ENCODE measurements at places on chromosomes 12 and 14. TPM values are rescaled to one million over a fixed set of nuclear protein-coding genes. Genes with fewer than 3 reads are reported as not detected.

Gene TFCP2
- total RNA-seq: 46.8 TPM

Gene GPRC5A
- total RNA-seq: 22.8 TPM

Gene CARMIL3
- 1.6 TPM for total RNA-seq

Gene SLC7A8
- total RNA-seq: 14.5 TPM

Gene POTEG
- total RNA-seq: not detected

- DNase-seq: no peak
Measured at GRCh38 chr14:65976761-65977404, 509.3 kb upstream of the CCDC196 start.

DNA sequence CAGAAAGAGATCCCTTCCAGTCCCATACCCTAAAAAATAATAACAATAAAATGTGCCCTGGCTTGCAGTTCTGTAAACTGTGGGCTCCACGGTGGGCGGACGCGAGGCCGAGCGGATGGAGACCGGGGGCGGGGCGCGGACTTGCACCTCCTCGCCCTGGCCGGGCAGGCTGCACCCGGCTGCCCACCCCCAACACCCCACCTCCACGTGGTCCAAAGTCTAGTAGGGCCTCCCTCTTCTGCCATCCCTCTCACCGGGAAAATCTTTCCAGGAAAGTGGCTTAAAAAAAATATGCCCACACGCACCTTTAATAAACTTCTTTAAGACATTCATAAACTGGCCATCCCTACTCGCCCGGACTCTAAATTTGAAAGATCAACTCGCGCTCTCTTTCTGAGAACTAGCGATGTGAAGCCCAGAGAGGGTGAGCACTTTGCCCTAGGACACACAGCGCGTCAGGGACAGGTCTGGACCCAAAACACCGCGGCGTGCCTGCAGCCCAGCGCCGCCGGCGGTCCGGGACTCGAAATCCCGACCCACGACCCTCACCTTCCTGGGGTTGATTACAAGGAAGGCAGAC, 1.9 kb upstream of the BCL11B start:
- no peak for DNase-seq

- no peak for DNase-seq
Measured at GRCh38 chr12:57465747-57466505, 6.3 kb downstream of the GLI1 start.

DNA sequence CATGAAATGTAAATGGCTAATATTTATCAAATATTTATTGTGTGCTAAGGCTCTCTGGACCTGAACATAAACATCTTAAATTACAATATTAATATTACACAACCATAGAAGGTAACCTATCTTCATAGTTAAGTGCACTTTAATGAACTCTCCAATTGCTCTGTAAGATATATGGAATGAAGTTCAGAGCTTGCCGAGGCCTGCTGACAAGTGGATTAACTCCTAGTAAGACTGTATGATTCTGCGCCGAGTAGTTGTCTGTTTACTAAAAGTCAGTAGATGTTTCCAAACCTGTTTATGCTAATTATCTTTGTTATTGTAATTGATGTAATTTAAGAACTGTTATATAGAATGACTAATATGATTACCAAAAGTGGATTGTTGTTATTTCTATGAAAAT, 77.2 kb downstream of the PTPRR start:
- DNase-seq: no peak

DNA sequence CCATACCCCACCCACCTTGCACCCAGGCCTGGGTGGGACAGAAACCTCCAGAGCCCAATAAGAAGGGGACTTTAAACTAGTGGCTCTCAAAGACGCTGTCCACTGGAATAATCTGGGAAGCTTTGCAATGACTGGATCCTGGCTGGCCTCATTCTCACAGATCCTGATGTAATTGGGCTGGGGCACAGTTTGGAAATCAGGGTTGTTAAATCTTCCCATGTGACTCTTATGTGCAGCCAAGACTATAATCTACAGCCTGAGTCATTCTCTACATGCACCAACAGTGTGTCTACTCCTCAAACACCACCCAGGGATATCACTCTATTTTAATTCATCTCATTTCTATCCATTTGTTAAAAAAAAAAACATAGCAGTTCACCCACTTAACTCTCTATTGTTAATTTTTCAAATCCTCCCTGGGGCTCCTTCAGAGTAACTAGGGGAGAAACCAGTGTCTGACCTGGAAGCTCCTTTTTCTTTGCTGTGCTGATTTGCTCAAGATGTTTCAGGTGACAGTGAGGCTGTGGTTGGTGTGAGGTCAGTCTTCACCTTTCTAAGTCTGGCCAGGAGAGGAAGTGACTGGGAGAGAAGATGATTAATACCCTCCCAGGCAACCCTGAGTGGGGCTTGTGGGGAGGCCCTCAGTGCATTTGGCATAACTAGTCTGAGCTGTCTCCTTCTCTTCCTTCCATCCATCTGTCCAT, 211.6 kb upstream of the SFSWAP start:
- no peak for DNase-seq

DNA sequence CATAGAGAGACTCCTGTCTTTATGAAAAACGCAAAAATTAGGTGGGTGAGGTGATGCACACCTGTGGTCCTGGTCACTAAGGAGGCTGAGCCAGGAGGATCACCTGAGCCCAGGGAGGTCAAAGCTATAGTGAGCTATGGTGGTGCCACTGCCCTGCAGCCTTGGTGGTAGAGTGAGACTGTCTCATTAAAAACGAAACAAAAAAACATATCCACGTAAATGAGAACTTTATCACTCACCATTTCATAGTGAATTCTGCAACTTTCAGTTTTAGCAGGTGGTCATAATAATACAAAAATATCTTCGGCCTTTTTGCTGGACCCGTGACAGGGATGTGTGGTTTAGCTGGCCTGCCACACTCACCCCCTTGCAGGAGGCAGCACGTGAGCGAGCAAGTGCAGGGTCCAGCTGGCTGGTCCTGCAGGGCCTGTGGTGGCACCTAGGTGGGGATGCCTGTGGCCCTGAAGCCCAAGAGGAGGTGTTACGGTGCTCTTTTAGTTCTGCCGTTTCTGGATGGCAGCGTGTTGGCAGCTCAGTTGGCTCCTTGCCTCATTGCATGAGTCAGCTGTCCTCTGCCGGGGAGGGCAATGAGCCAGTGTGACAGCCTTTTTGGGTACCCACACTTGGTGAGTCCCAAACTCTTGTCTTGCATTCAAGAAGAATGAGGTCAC, 1330.7 kb upstream of the TMEM132C start:
- DNase-seq: peak; percentile 92

GRCh38 chr12:110046451-110047187, 1.7 kb downstream of the C12orf76 start:
- DNase-seq: no peak

DNA sequence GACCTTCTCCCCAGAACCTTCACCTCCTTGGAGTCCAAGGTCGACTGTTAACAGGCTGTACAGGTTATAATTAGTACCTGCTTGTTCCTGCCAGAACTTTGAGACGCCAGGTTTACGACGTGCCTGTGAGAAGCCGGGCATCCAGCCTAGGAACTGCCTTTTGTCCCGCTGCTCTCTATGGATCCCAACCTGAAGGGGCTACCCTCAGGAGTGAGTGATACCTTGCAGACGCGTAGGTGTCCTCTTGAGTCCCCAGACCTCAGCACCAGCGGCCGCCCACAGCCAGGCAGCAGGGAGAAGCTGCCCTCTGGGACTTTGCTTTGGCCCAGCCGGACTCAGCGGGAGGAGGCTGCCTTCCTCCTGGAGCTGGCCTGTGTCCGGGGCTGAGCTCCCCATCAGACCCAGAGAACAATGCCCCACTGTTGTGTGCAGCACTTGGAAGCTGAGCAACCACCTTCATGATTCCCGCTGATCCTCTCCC, 16.2 kb downstream of the SYNE3 start:
- no peak for DNase-seq

DNA sequence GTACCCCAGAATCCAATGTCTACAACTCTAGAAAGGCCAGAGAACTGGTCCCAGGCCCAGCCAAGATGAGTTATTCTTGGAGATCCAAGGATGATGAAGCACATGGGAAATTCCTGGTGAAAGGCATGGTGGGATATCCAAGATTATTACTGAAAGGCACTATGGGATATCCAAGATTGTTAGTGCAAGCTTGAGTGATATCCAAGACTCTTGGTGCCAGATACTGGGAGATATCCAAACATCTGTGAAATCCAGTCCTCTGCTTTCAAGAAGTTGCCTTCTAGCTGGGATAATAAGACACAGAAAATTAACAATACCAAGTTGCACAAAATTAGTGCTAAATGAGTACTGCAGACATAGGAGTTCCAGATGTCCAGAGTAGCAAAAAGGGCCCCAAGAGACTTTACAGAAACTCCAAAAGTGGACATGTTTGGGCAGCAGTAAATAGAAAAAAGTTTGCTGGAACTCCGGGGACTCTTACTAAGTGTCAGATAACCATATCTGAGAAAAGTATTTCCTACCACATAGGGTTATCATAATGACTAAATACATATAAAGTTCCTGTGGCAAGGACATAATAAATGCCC, 34.6 kb downstream of the PHLDA1 start:
- no peak for DNase-seq

GRCh38 chr14:56794557-56795283, 15.6 kb downstream of the OTX2 start:
- no peak for DNase-seq

- no peak for DNase-seq
Measured at GRCh38 chr12:62028536-62028935, 231.7 kb upstream of the USP15 start.
